SHP77 treated with DMSO at 0.1 percent for 48 hours (cell line): ENCODE measurements at places on chromosomes 2 and 18.

DNA sequence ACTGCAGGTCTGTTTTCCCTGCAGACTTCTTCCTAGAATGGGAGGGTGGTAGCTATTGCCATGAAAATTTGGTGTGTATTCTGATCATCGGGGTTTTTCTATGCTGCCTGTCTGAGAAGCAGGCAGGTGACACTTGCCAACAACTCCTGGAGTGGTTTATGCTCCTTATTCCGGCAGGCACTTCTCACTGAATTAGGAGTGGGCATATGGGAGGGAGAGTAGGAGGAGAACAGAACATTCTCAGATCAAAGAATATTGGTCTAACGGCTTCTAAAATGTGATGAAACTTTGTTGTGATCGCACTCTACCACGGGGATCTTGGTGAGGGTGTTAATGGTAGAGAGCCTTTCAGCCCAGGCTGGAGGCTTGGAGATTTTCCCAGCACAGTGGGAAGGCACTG is 480.8 kb downstream of the PLCL1 start:
- DNase-seq, result no peak

DNA sequence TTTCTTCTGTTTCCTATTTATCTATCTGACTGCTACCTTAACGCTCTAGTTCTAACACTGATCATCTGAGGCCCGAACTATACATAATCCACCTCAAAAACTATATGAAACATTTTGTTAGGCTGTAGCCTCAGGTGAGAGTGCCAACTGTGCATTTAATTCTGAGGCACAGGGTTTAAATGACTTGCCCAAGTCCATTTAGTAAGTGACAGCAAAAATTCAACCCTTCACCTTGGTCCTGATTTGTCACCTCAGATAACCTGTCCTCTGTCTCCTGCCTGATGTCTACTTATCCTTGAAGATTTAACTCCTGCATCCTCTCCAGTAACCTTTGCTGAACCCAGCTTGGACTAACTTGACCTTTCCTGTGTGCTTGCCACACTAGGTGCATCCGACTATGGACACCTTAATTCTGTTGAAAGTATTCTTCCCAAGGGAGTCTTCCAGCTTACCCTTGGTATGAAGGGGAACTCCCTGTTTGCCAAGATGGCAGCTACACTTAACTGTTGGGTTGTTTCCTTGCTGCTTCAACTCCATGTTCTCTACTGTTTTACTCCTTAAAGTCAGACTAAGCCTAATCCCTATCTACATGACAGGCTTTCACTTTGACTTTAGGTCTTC is 23.5 kb downstream of the CD302 start:
- DNase-seq, result no peak

DNA sequence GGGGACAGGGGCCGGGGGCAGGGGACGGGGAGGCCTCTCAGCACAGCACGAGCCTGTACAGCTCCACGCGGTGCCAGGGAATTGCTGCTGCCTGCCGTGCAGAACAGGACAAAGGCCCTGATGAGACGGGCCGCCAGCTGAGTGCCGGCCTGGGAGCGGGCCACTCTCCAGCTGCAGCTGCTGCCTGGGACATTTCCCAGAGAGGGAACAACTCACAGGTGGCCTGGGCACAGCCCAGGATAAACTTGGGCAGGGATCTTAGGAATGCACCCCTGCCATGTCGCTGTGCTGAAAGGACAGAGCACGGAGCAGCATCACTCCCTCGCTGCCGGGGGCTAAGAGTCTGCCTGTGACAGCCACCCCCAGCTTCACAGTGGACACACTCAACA is 38.8 kb downstream of the CENPO start:
- no peak for DNase-seq

- DNase-seq, result peak; percentile 48
Measured at GRCh38 chr2:133439565-133439920, 128.7 kb downstream of the NCKAP5 start.

GRCh38 chr18:23539296-23539695 is 36.0 kb downstream of the RMC1 start:
- no peak for DNase-seq

DNA sequence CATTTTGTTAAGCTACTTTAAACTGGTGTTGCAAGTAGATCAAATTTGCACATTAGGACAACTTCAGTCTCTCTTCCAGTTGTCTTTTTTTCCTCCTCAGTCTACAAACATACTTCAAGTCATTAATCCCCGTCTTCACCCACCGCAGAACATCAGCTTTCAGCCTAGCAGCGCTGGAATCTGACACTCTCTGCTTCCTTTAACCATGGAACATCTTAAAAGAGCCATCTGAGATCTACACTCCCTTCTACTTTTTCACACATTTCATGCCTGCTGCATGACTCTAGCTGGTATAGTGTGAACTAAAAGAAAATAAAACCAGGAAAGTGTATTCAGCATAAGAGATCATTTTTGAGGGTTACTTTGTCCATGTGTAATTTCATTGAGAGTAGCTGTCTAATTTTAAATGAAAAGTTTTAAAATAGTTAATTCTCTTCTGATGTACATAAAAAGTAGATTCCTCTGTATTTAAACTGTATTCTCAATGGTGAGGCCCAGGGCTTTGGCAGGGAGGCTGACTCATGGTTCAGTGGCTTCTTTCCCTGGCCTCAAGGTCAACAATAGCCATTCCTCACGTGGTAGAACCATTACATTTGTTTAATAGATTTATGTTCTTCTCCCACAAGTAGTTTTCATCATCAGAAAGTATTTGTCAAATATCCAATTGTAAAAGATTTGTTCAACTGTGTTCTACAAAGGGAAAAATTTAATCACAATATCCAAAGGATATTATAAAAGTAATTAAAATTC is 16.5 kb downstream of the SGPP2 start:
- DNase-seq, result no peak

DNA sequence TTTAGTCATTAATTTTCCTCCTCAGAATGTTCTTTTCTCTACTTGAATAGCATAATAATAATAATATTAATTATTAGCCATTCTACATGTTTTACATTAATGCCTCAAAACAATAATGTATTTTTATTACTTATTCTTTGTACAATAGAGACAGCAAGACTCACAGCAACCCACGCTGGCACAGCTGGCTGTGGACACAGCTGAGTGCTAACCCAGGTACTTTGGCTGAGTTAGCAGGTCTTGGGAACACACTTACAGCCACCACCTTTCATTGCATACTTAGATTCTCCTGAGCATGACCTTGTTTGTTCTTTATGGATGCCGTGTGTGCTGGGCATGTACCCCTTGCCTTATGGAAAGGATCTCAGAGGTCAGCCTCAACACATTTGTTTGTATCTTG is 260.2 kb upstream of the ST6GAL2 start:
- no peak for DNase-seq

DNA sequence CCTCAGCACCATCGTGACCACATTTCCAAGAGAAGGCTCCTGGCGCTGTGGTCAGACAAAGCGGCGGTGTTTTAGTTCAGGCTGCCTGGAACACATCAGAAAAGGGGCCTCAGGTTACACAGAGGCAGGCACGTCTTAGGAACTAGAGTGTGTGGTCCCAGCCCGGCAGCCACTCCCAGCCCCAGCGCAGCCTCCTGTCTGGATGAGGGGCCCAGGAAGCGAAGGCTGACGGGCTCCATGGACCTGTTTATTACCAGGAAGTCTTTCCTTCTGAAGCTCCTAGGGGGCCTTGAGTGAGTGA is 10.0 kb upstream of the GPR55 start:
- DNase-seq, result no peak

DNA sequence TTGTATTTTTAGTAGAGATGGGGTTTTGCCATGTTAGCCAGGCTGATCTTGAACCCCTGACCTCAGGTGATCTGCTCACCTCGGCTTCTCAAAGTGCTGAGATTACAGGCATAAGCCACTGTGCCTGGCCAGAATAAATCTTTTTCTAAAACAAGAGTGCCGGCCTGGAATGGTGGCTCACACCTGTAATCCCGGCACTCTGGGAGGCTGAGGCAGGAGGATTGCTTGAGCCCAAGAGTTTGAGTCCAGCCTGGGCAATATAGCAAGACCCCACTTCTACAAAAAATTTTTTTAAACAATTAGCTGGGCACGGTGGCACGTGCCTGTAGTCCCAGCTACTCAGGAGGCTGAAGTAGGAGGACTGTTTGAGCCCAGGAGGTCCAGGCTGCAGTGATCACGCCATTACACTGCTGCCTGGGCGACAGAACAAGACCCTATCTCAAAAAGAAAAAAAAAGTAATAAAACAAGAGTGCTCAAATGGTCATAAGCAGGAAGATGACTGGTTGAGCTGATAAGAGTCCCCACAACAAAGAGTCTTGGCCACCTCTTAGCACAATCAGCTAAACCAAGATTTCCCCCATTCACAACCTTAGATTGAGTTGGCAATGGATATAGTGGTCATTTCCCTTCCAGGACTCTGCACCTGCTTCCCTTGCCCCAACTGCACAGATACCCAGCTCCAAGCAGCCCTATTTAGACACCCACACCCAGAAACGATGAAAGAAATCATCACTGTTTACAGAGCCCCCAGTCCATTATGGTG is 5.8 kb upstream of the UCN start:
- no peak for DNase-seq

- peak; percentile 6 for DNase-seq
Measured at GRCh38 chr2:70498054-70498453, 55.6 kb downstream of the TGFA start.

DNA sequence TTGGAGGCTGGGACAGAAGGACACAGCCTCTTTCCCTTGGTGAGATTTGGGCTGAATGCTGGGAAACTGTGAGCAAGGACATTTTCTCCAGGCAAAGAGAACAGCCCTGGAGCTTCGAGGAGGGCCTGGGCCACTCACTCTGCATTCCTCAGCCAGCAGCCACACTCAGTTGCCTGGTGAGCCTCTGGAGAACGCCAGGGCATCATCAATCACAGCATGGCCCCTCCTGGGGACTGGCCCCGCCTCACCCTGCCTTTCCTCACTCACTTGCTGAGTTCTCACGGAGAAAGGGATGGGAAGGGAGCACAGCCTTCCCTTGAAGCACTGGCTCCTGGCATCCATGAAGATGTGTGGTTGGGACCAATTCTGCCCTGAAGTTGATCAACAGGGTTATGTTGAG is 55.0 kb downstream of the APOB start:
- DNase-seq, result no peak

- no peak for DNase-seq
Measured at GRCh38 chr18:53004798-53005197, 664.8 kb downstream of the DCC start.

DNA sequence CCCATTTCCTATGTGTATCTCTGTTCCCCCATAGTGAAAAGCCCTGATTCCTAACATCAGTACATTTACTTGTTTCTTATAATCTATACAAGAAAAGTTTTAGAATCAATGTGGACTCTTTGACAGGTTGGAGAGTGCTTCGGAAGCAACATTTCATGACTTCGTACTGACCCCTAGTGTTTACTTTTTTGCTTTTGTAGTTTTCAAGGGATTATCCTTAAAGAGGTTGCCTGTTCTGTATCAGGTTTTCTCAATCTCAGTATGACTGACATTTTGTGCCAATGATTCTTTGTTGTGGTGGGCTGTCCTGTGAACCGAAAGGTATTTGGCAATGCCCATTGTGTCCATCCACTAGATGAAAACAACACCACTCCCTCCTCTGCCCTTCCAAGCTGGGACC is 43.3 kb upstream of the SERPINB2 start:
- peak; percentile 5 for DNase-seq

GRCh38 chr2:54545702-54546450 is 89.7 kb downstream of the SPTBN1 start:
- DNase-seq, result no peak

DNA sequence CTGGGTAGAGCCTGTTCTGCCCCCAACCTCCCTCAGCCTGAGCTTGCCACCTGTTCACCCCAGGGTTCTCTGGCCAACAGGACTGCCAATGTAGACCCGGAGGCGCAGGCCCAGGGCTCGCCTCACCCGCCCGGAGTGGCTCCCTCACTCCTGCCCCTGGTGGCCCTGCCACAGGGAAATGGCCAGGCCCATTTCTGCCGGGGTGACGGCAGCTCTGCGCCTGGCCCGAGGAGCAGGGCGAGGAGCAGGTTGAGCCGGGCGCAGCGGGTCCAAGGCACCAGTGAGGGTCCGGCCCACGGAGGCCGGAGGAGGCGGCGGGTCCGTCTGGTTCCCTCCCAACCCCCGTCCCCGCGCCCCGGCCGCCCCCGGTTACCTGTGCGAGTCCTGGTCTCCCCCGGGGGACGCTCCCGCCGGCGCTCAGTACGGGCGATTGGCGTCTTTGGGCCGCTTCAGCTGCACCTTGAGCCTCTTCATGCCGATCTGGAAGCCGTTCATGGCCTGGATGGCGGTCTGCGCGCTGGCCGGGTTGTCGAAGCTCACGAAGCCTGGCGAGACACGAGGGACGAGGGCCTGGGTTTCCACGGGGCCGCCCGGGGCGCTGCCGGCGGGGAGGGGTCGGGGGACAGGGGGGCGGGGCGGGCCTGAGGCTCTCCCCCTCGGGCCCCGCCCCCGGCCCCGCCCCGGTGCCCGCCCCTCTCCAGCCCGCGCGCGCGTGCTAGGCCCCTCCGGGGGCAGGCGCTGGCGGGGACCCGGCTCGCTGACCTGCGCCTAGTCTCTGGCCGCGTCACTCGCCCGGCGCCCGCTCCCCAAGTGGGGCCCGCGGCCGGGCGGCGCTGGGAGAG is 312.0 kb downstream of the CELF4 start:
- no peak for DNase-seq

DNA sequence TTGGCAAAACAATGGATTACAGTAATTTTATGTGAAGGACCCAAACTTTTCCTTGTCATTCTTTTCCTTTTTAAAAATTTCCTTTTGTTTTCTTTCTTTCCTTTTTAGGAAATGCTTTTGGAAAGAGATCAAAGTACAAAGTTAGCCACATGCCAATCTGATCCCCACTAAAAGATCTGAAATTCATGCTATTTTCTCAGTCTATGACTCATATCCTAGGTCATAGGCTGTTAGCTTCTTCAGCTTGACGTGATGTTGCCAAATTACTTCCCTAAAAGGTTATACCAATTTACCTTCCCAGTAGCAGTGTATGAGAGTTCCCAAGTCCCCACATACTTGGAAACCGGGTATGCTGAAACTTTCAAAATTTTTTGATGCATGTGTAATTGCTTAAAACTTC is 355.3 kb downstream of the INSIG2 start:
- DNase-seq, result no peak

DNA sequence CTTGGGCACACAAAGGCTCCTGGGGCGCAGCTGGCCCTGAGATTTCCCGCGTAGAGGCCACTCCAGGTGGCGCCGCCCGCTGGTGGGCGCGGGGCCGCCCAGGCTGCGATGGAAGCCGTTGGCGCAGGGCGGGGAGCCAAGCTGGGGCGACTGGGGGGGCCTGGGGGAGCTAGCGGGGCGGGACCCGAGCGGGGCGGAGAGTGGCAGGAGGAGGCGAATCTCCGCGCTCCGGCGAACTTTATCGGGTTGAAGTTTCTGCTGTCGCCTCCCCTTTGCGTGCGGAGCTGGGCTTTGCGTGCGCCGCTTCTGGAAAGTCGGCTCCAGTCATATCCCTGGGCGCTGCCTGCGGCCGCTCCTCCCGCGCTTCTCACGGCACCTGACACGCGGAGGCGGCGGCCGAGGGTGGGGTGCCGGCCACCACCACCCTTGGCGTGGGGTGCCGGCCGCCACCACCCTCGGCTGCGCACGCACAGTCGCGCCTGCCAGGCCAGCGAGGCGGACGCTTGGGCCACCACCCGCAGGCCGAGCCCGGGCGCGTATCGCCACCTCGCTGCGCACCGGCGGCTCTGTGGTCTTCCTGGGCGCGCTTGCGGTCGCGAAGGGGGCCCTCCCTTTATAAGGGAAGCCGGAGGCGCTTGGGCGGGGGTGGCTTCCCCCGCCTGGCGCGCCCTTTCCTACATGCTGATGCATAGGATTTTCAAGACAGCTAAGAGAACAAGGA is 919 bp upstream of the CYP1B1 start:
- DNase-seq, result peak; percentile 28
